ENCODE measurements at places on chromosomes 7 and 10.
A peak's percentile ranks its signal among the peaks of the same experiment; 100 is the strongest.

DNA sequence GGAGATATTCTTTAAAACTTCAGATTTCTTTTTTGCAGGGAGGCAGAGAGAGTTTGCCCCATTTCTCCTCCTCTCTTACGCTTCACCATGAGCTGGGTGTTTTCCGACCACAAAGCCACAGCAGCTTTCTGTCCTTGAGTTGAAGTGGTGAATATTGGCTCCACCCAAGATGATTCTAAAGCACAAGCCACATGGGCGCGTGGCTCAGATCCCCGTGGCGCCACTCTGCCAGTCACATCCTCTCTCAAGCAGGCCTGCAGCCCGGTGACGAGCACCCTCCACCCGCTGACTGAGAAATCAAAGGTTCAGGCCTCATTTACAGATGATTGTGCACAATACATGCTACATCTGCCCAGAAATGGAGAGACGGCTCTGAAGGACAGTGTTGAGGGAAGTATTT is 27.6 kb upstream of the RNF32 start:
- peak; percentile 75 for DNase-seq

DNA sequence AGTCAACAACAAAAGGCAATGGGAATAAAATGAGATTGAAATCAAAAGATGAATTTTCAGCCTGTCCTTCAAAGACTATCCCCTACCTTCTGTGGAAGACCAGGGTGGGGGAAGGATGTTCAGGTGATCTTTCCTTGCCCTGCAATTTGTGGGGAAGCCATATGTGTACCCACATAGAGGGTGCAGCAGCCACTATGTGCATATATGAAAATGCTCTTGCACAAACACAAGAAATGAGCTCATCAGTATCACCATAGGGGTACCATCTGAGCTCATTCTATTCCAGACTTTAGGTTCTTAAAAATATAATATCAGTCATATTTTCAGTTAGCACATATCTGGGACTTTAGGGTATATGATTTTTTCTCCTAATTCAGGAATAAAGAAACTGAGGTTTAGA is 17.7 kb downstream of the GIMAP5 start:
- DNase-seq, result no peak

DNA sequence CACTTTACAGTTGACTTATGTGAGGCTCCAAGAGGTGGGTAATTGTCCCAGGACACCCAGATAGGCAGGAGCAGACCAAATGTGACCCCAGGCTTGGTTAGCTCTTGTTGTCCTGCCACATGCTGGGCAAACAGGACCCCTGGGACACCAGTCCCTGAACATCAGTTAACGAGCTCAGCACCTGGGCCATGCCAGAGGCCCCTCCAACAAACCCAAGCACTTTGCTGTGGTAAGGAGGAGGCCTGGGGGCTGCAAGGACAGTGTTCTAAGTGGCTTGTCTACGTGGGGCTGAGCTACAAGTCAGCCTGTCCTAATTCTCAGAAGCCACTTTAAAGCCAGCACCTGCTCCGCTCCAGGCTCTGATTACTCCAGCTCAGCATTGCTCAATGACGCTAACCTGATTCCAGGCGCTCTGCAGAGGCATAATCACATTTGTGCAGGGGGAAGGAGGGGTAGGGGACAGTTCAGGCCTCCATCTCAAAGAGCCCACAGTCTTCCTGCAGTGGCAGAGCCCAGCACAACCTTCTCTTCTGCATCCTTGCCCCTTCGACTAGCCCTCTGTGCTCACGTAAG is 57.2 kb downstream of the DDC start:
- DNase-seq, result no peak

DNA sequence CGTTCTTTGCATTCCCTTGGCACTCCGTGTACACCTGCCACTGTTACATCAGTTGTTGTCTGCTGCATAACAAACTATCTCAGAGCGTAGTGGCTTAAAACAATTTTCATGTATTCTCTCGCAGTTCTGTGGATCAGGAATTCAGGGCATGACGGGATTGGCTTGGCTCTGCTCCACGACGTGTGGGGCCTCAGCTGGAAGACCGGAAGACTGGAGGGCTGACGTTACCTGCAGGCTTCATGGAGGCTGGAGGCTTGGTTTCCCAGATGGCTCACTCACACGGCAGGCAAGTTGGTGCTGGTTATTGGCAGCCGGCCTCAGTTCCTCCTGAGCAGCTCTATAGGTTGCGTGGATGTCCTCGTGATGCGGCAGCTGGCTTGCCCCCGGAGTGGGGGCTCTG is 25.5 kb downstream of the NYAP1 start:
- DNase-seq, result no peak

GRCh38 chr7:153496257-153496656 is 555.9 kb upstream of the DPP6 start:
- no peak for DNase-seq

DNA sequence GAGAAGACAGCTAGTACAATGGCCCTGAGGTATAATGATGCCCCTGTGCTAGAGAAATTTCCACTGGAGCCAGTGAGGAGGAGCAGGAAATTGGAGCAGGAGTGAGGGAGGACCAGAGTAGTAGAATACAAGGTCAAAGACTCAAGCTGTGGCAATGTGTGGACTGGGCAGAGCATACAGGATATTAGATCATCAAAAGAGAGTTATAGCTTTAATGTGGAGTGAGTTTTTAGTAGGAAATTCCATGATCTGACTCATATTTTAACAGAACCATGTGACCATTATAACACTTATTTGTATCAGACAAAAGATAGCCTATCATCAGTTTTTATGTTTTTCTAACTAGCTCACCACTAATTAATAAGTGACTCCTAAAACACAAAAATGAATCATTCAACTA is 154.1 kb downstream of the DGKB start:
- DNase-seq, result no peak

DNA sequence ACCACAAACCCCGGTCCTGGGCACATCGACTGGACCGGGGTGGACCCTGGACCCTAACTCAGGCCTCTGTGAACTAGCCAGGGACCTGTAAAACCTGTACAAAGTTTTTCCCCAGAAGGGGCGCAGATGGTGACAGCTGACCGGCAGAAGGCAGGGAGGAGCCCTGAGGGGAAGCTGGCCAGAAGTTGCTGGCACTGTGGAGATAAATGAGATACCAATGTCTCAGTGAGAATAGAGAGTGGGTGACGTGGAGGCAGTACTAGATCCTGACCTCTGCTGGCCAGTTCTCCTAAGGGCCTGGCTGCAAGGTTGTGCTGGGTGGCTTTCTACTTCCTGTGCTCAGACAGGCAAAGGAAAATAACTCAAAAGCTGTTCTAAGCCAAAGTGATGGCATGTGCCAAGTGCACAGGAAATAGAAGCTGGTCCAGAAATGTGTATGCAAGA is 10.6 kb upstream of the TSPAN14 start:
- no peak for DNase-seq

DNA sequence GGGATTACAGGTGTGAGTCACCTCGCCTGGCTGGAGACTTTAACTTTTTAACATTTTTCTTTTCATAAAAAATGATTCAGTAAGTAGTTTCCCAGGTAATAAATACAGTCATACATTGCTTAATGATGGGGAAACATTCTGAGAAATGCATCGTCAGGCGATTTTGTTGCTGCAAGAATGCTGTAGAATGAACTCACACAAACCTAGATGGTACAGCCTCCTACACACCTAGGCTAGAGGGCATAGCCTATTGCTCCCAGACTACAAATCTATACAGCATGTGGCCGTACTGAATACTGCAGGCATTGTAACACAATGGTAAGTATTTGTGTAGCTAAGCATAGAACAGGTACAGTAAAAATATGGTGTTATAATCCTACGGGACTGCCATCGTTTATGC is 108.5 kb upstream of the SFMBT2 start:
- DNase-seq, result no peak
